Right ventricle myocardium inferior (tissue), 1 donor: ENCODE measurements at places on chromosomes 16 and 17. TPM values are rescaled to one million over a fixed set of nuclear protein-coding genes. Genes with fewer than 3 reads are reported as not detected.
A peak's percentile ranks its signal among the peaks of the same experiment; 100 is the strongest.

DNA sequence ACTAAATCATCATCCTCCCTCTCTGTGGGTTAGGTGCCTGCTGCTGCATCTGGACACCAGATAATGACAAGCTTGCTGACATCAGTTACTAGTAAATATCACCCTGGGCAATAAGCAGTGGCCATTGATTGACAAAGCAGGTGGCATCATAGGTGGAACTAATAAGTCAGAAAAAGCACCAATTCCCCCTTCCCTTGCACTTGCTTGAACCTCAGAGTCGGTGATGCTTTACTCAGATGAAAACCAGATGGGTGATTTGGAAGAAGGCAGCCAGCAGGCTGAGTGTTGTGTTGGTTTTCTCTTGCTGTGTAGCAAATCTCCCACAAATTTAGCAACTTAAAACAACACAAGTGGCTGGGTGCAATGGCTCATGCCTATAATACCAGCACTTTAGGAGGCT lies 146.9 kb upstream of the NOL11 start:
- DNase-seq: no peak

DNA sequence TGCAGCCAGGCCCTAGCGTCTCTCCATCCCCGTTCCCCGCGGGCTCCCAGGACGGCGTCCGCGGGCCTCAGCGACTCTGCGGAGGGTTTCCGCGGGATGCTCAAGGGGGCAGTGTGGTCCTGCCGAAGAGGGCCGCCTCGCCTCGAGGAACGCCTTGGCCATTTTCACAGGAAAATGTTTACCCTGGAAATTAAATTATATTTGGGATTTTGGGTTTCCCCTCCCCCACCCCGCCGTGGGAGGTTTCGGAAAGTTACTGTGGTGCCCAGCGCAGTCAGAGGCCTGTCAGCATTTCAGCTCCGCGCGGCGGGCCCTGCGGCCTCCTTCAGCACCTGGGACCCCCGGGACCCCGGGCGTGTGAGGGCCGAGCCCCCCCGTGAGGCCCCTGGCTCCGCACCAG lies 94.5 kb downstream of the PCTP start:
- DNase-seq: peak; percentile 74

ABCA8 gene
- total RNA-seq: 60.3 TPM

- no peak for DNase-seq
These were observed 57.8 kb upstream of the TMEM97 start for GRCh38 chr17:28261219-28261618.

DNA sequence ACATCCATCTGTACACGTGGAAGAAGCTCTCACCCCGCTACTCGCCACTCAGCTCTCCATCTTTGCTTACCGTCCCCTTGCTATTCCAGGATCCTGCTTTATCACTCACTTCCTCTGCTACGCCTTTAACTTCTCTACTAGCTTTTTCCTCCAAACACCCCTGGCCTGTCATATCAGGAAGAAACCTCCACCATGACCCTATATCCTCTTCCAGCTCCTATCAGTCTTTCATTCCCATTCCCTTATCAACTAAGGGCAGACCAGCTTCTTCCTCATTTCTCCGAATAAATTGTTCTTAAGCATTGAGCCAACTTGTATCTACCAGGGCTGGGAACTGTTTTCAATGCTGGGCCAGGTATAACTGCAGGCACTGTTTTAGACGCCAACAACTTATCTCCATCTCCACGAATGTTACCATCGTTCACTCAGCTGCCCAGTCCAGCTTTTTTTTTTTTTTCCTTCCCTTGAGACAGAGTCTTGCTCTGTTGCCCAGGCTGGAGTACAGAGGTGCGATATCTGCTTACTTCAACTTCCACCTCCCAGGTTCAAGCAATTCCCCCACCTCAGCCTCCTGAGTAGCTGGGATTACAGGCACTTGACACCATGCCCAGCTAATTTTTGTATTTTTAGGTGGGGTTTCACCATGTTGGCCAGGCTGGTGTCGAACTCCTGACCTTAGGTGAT lies 4.3 kb downstream of the IQCK start:
- no peak for DNase-seq

GRCh38 chr17:32126325-32126724 lies 16.0 kb upstream of the RHOT1 start:
- no peak for DNase-seq

DNA sequence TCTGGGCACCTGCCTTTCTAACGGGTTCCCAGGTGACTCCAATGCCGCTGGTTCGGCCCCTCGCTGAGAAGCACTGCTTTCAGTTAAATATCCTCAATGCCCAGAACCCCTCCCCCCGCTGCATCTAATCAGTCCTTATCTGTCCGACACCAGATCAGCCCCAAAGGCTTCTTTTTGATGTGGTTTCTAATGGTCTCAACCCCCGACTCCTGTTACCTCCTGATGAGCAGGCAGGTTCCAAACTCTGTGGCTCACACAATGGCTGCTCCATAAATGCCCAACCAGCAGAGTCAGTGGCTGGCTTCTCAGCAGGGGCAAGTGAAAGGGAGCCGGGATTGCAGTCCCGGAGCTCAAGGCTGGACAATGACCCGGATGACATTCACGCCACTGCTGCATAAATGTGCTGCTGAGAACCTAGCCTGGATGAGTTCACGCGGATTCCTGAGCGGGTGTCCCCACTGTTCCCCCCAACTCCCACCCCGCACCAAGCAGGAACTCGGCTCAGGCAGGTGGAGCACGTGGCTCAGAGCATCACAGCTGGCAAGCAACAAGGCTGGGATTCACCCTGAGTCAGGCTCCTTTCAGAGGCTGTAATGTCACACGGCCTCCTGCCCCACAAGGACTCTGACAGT lies 1.0 kb upstream of the SLC38A8 start:
- peak; percentile 40 for DNase-seq

DNA sequence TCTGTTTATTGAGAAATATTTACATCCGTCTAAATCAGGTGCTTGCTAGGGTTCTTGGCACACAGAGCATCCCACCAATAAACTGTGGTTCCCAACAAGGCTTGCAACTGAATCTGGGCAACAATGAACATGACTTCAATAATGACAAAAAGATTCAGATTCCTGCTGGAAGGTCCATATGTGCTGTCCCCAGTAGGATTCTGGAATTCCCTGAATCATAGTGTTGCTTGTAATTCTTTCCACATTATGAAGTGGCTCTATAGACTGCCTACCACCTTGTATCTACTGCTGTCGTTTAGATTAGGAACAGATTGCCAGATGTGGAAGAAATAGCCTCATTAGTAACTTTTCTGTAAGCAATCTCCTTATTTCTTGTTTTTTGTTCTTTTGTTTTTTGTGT lies 265.9 kb downstream of the WWOX start:
- no peak for DNase-seq

DNA sequence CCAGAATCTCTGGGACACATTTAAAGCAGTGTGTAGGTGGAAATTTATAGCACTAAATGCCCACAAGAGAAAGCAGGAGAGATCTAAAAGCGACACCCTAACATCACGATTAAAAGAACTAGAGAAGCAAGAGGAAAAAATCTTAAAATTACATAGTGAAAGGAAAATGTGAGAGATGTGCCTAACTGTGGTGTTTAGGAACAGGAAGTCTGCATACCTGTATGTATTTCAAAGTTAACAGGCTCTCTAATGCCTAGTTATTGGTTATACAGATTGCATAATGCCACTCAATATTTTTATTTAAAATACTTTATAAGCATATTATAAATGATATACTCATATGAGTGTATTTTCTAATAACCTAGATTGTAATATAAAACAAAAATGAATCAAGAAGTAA lies 25.9 kb downstream of the ZNF267 start:
- no peak for DNase-seq

GRCh38 chr17:78257810-78258322 lies 26.4 kb downstream of the TMEM235 start:
- DNase-seq: peak; percentile 73

- no peak for DNase-seq
These were observed 164.0 kb downstream of the XYLT1 start for GRCh38 chr16:17306745-17307144.

GRCh38 chr17:49951362-49952082 lies 17.5 kb upstream of the DLX4 start:
- DNase-seq: peak; percentile 32

DNA sequence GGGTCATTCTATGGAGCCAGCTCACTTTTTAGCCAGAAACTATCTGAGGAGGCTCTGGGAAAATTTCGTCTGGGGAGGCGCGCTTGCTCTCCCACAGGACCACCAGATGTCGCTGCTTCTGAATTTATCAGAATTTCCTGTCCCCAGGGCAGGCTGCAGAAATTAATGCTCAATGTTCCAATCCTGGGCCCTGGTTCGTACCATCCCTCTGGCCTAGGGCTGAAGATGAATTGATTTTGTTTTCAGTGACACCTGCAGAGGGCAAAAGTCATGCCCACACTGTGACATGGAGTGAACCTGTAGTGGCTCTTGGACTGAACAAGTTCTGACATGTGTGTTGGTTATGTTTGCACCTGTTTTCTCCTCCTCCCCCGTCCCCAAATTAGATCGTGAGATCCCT lies 482.6 kb downstream of the NPIPA7 start:
- no peak for DNase-seq

KRTAP9-7 gene
- not detected for total RNA-seq

- DNase-seq: no peak
These were observed 187.9 kb upstream of the CHMP6 start for GRCh38 chr17:80803451-80804428.

DNA sequence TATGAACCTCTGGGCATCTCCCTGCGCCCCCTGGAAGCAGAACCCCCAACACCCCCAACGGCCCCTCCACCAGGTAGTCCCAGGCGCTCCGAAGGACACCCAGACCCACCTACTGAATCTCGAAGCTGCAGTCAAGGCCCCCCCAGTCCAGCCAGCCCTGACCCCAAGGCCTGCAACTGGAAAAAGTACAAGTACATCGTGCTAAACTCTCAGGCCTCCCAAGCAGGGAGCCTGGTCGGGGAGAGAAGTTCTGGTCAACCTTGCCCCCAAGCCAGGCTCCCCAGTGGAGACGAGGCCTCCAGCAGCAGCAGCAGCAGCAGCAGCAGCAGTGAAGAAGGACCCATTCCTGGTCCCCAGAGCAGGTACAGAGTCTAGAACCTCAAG lies 1.5 kb downstream of the BCL6B start:
- no peak for DNase-seq

DNA sequence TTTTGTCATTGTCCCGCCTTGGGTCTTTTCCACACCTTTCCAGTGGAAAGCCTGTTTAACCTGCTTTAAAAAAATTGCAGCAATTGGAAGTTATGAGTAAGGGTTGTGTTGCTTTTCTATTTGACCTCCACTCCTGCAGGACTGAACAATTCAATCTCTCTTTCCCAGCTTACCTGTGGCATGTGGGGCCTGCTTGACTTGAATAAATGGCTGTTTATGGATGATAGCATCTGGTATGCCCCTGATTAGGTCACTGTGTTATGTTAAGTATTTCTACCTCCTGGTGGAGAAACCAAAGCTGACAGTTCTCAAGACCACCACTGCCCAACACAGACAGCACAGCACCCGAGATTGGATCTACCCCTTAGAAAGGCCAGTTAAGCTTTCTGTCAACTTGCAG lies 64.8 kb upstream of the NOG start:
- no peak for DNase-seq

- no peak for DNase-seq
These were observed 33.8 kb downstream of the DEF8 start for GRCh38 chr16:89982318-89982717.

- peak; percentile 57 for DNase-seq
These were observed 3.2 kb downstream of the B3GNT9 start for GRCh38 chr16:67147437-67148140.

PRDM7 gene
- not detected for total RNA-seq

DNA sequence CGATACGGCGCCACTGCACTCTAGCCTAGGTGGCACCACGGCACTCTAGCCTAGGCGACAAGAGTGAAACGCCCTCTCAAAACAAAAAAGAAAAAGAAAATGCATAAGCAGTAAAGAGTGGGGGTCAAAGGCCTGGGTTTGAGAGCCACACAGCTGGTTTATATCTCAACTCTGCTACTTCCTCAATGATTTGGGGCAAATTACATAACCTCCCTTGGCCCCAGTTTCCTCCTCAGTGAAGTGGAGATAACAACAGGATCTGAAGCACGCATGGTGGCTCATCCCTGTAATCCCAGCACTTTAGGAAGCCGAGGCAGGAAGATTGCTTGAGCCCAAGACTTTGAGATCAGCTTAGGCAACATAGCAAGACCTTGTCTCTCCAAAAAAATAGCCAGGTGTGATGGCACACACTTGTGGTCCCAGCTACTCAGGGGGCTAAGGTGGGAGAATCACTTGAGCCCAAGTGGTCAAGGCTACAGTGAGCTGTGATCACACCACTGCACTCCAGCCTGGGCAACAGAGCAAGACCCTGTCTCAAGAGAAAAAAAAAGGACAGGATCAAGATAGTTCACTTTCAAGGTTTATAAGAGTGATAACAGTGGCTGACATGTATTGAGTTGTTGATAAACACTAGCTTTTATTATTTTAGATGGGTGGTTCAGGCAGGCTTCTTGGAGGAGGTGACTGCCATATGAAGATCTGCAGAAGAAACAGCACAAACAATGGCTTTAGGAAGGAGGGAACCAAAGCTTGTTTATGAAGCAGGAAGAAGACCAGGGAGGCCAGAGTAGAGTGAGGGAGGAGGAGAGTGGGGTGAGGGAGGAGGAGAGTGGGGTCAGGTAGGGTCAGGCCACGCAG lies 8.5 kb upstream of the COG1 start:
- DNase-seq: no peak

DNA sequence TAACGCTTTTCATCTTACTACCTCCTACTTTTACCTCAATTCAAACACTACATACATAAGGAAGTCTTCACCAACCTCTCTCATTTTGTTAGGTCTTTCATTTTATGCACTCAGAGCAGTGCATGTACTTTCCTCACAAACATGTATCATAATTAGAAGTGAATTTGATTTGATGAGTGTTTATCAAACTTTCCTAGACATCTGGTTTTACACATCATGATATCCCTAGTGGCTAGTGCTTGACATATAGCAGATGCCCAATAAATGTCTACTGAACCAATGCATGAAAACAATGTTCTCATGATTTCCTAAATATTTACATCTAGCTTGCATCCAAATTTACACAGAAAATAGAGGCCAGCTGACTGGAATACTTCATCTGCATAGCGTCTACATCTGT lies 323.4 kb upstream of the KIF2B start:
- DNase-seq: no peak

ABCC6 gene
- total RNA-seq: 2.2 TPM

DNA sequence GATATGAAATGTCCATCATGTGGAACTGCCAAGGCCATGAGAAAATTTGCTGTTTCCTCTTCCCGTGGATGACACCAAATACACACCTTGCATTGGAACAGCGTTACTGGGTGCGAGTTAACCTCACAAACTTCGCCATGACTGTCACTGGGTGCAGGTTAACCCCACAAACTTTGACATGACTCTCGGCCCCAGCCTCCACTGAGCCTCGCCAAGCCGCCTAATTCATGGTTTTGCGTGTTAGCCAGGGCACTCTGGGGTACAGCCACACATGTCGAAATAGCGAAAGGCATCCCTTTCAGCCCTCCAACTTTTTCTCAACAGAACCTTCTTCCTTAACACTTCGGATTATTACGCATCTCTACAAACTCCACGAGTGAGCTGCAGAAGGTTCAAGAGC lies 10.6 kb upstream of the KCTD5 start:
- DNase-seq: no peak

AHSP gene
- not detected for total RNA-seq

DNA sequence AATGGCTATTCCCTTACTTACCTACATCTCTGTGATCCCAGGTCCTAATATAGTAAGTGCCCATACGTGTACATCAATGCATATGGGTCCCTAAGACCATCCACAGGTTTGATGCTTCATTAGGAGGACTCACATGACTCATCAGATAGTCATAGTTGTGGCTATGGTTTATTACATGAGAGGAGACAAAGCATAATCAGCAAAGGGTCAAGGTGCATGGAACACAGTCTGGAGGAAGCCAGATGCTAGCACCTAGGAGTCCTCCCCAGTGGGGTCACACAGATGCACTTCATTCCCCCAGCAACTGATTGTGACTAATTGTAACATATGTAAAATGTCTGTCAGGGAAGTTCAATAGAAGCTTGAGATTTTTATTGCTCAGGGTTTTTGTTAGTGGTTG lies 42.8 kb downstream of the PHKB start:
- no peak for DNase-seq
